A549 treated with DMSO at 1 μM for 4 hours (cell line): ENCODE measurements at places on chromosomes 12 and 14. TPM values are rescaled to one million over a fixed set of nuclear protein-coding genes. Genes with fewer than 3 reads are reported as not detected.

The FBLN5 gene
- 2.0 to 2.7 TPM (median 2.4 TPM) in 5 replicates for total RNA-seq

The TDRD9 gene
- 0.06 TPM in 1 of 5 replicates, not detected in the others for total RNA-seq

The NKX2-1 gene
- total RNA-seq: 0.04 to 0.07 TPM in 2 of 5 replicates, not detected in the others

The CACNA2D4 gene
- not detected in 5 replicates for total RNA-seq

The RASSF9 gene
- total RNA-seq: 0.22 to 0.46 TPM (median 0.40 TPM) in 5 replicates

The ARHGEF25 gene
- 5.6 to 6.9 TPM (median 6.1 TPM) in 5 replicates for total RNA-seq

The IRAK3 gene
- total RNA-seq: 0.05 to 0.09 TPM (median 0.08 TPM) in 5 replicates

The TMEM119 gene
- total RNA-seq: 0.03 to 0.34 TPM (median 0.14 TPM) in 5 replicates

The AACS gene
- total RNA-seq: 15.2 to 18.8 TPM (median 17.2 TPM) in 5 replicates

The CACNB3 gene
- total RNA-seq: 30.8 to 40.7 TPM (median 35.8 TPM) in 5 replicates

The CEBPE gene
- 0.05 to 0.06 TPM in 2 of 5 replicates, not detected in the others for total RNA-seq

The TSHR gene
- not detected in 5 replicates for total RNA-seq

The LRRC43 gene
- 0.10 to 0.18 TPM (median 0.15 TPM) in 3 of 5 replicates, not detected in the others for total RNA-seq

The HRK gene
- total RNA-seq: 0.52 to 0.83 TPM (median 0.61 TPM) in 5 replicates

The TAC3 gene
- total RNA-seq: 0.18 to 0.42 TPM in 2 of 5 replicates, not detected in the others

The OLR1 gene
- 0.89 to 2.3 TPM (median 1.6 TPM) in 5 replicates for total RNA-seq

The DCP1B gene
- total RNA-seq: 7.1 to 7.9 TPM (median 7.8 TPM) in 5 replicates

The PTPRQ gene
- 0.01 to 0.11 TPM (median 0.03 TPM) in 4 of 5 replicates, not detected in the other for total RNA-seq

The TAS2R13 gene
- not detected in 5 replicates for total RNA-seq

The FOXA1 gene
- total RNA-seq: 9.4 to 12.9 TPM (median 12.2 TPM) in 5 replicates

The EXOC3L4 gene
- total RNA-seq: 1.4 to 2.1 TPM (median 1.5 TPM) in 5 replicates

The C12orf57 gene
- total RNA-seq: 274 to 300 TPM (median 288 TPM) in 5 replicates

The SCN8A gene
- 1.4 to 2.5 TPM (median 2.1 TPM) in 5 replicates for total RNA-seq

The TEAD4 gene
- total RNA-seq: 42.3 to 50.8 TPM (median 44.1 TPM) in 5 replicates

The PMEL gene
- total RNA-seq: 0.62 to 1.9 TPM (median 1.0 TPM) in 5 replicates

The NRL gene
- total RNA-seq: 0.58 to 1.0 TPM (median 0.99 TPM) in 5 replicates

The RNF212B gene
- total RNA-seq: not detected in 5 replicates

The CDKL1 gene
- total RNA-seq: 5.2 to 18.9 TPM (median 7.1 TPM) in 5 replicates

The EPYC gene
- total RNA-seq: not detected in 5 replicates

The DIO2 gene
- 9.8 to 15.2 TPM (median 12.8 TPM) in 5 replicates for total RNA-seq

The FAM181A gene
- not detected in 5 replicates for total RNA-seq

The TAS2R50 gene
- 0.09 TPM in 1 of 5 replicates, not detected in the others for total RNA-seq

The LMNTD1 gene
- total RNA-seq: not detected in 5 replicates

The TAMALIN gene
- 0.31 to 0.53 TPM (median 0.47 TPM) in 4 of 5 replicates, not detected in the other for total RNA-seq

The TAS2R43 gene
- not detected in 5 replicates for total RNA-seq

The ZNF891 gene
- total RNA-seq: 0.32 to 0.55 TPM (median 0.47 TPM) in 5 replicates

The RNASE3 gene
- not detected in 5 replicates for total RNA-seq

The SLC6A15 gene
- total RNA-seq: 2.4 to 5.3 TPM (median 3.5 TPM) in 5 replicates
